ENCODE measurements at places on chromosomes 7 and 10.

DNA sequence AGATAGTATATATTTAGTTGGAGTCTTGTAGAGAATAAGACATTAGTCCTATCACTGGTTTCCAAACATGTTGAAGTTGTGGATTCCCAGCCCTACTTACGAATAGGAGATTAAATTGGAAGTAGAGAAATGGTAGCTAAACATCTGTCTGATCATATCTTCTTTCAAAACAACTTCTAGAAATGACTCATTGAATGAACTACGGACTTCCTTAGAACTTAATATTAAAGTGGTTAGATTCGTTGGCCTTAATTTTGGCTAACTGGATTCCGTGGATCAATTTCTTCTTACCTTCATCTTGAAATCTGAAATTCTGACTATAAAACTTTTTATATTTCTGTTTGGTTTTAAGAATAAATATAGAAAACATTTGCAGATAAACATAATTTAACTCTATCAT lies 3.4 kb downstream of the PHF14 start:
- DNase-seq: no peak

GRCh38 chr7:2869981-2870380 lies 25.9 kb upstream of the GNA12 start:
- DNase-seq: no peak

DNA sequence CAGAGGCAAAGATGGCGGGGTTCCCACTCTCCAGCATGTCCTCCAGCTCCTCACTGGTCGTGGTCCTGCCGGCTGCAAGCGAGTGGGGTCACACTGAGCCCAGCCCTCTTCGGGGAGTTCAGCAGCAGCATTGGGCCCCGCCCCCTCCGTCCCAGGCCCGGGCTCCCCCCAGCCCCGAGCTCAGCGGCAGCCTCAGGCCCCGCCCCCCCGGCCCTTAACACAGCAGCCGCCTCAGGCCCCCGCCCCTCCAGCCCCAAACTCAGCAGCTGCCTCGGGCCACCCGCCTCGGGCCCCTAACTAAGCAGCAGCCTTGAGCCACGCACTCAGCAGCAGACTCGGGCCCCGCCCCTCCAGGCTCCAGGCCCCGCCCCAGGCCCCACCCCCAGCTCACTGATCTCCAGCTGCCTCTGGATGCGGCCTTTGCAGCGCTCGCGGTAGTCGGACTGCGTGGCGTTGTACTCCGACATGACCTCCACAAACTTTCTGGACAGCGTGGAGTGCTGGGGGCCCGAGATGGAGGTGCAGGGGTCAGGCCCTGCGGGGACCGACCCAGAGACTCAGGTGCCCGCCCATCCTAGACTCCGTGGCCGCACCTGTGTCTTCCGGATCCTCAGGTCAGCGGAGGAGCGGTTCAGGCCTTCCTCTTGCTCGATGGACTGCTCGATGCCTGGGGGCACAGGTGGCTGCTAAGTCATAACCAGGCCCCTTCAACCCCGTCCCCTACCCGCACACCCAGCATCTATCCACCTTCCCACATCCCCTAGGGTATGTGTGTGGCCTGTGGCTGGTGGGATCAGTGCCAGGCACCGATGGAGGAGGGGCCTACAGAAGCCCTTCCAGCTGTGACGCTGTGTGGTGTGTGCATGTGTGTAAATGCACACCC lies 15.5 kb downstream of the STX1A start:
- no peak for DNase-seq

DNA sequence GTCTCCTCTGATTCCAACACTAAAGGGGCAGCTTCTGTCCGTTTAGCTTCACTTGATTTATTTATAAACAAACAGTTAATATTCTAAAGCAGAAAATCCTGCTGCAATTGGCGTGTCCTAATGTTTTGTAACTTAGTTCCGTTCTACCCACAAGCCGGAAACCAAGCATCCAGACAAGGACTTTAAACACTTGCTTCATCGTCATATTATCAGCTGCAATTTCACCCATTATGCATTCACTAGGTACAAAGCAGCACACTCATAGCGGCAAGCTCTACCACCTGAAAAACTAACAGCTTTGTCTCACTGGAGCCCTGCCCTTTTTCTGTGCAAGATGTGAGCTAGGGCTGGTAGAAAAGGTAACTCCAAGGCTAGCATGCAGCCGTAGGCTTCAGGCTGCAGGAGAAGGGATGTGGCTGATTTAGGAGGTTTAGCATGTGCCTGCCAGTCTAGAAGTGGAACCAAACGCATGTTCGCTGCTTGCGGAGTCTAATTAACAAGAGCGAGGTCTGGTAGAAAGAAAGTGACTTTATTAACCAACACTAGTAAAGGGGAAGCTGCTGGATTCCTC lies 43.7 kb upstream of the BPGM start:
- no peak for DNase-seq

DNA sequence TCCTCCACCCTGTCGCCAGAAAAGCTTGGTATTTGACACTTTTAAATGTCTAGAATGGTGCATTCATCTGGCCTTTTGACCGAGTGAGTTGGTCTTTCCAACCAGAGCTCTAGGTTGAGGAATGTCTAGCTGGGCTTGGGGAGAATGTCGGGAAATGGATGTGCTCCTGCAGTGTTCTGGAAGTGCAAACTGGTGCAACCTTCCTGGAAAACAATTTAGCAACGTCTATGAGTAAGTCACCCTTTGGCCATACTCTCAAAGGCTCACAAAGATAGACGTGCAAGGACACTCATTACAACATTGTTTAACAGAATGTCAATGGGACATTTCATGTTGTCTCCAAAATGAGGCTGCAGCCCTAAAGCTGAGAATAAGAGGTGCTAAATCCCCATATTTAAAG lies 12.2 kb upstream of the NMT2 start:
- DNase-seq: no peak

DNA sequence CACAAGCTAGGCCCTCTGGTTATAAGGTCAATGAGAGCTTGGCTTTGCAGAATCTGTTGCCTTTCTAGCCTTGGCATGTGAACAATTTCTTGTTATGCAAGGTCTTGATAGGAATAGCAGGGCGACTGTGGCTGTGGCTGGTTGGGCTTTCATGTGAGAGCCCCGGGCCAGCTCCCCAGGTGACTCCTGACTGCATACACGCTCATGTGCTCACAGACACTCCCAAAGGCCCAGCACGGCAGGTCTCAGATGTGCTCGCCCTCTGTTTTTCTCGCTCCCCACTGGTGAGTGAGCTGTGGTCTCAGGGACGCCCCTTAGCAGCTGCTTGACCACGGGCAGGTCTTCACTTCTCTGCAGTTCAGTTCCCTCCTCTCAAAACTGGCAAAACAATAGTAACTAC lies 37.1 kb upstream of the ZNF32 start:
- no peak for DNase-seq

DNA sequence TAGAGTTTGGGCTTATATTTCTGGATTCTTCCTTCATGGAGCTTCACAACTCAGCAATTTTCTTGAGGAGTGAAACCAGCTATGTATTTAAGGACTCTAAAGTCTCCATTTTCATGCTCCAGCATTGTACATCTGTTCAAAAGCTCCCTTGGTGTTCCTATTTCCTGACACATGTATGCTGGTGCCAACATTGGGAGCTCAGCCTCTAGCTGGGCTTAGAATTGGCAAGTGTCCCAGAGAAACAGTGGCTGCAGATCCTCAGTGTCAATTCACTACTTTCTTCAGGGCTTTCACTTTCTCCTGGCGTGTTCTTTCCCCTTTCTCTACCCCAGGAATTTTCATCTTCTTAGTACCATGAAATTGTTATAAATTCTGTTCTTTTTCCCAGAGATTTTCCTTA lies 103.1 kb downstream of the ZNF467 start:
- DNase-seq: no peak

DNA sequence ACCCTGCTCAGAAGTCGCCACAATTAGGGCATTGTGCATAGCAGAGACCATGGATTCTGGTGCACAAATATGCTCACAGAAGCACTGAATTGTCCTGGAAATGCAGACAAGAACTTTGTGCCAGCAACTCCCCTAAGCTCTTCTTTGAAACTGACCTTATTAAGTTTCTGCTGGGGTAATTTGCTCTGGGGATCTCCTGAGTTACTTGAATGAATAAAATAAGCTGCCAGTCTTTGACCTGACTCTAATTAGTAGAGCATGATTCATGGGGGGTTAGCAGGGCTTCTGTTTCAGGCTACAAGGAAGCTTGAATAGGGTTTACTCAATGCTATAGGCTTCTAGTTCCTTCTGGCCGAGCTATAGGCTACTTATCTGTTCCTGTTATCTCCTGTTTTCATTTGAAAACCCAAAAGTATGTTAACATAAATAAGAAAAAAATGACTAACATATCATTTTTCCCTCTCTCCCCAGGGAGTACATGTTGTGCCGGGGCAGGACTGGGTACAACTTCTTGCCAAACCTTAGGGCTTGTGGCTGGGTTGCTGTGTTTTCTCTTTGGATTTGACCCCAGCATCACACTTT lies 169.0 kb upstream of the TMEM229A start:
- DNase-seq: no peak

GRCh38 chr10:88661577-88661976 lies 2.7 kb upstream of the LIPF start:
- DNase-seq: no peak

DNA sequence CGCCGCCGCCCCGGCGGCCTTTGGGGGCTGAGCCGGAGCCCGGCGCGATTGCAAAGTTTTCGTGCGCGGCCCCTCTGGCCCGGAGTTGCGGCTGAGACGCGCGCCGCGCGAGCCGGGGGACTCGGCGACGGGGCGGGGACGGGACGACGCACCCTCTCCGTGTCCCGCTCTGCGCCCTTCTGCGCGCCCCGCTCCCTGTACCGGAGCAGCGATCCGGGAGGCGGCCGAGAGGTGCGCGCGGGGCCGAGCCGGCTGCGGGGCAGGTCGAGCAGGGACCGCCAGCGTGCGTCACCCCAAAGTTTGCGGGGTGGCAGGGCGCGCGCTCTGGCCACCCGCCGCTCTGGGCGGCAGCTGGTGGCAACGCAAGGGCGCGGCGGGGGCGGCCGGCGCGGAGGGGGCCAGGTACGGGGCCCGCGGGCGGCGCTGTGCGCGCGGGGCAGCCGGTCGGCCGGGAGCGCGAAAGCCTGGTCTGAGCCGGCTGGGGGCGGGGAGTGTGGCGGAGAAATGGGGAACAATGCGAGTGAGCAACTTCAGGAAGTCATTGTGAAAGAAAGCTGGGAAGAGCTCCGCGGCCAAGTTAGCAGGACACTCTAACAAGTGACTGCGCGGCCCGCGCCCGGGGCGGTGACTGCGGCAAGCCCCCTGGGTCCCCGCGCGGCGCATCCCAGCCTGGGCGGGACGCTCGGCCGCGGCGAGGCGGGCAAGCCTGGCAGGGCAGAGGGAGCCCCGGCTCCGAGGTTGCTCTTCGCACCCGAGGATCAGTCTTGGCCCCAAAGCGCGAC lies at the start of gene IKZF1:
IKZF1 (plus strand) TSS at position 588 of the 782 bp plus-strand sequence. CDS start 14,346 bp downstream, outside the sequence.
- DNase-seq: no peak

GRCh38 chr10:14481752-14482151 lies 151.0 kb upstream of the FRMD4A start:
- DNase-seq: no peak

GRCh38 chr7:29196971-29197595 lies 2.5 kb downstream of the CHN2 start:
- DNase-seq: no peak

DNA sequence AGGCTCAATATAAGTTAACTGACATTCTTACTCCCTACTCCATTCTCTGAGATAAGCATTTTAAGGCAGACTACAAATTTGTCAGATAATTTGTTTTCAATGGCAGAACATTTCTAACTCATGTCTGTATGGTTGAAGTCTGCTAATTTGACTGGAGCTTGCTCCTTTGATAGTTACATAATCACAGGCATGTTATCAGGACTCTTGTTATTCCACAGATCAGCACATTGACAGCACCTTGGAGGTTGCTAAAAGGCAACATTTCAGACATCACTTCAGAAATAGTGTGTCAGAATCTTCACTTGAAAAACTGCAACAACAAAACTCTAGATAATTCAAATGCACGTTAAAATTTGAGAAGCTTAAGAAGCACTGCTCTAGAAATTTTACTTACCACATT lies 158.3 kb upstream of the PCLO start:
- no peak for DNase-seq

DNA sequence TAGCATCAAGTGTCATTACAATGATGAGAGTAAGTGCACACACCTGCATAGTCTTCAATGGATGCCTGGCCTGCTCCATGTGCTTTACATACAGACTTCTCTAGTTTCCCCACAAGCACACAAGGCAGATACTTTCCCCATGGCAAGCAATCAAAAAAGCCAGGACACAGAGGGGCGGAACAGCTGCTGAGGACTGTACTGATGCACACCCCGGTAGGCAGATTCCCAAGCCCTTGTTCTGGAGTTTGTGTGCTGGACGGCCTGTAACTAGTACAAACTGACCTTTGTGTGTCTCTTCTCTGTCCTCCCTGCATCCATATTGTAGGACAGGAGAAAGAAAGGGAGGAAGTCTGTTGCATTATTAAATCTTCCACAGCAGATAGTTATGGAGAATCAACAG lies 25.8 kb downstream of the UBE2D4 start:
- DNase-seq: no peak

DNA sequence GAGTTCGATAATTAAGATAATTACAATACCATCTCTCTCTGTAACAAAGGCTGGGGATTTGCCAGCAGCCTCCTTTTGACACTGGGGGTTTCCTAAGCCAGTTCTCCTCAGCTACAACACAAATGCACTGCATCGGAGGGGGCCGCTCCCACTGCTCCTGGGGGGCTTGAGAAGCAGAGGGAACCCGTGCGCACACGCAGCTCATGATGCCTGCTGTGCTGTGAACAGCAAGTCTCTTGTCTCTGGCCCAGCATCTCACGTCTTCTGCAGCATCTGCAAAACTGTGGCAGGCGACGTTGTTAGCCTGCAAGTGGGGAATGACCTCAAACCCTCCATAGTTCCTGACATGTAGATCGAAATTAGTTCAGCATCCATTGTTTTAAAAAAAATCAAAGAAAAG lies 5.5 kb downstream of the VIPR2 start:
- no peak for DNase-seq

DNA sequence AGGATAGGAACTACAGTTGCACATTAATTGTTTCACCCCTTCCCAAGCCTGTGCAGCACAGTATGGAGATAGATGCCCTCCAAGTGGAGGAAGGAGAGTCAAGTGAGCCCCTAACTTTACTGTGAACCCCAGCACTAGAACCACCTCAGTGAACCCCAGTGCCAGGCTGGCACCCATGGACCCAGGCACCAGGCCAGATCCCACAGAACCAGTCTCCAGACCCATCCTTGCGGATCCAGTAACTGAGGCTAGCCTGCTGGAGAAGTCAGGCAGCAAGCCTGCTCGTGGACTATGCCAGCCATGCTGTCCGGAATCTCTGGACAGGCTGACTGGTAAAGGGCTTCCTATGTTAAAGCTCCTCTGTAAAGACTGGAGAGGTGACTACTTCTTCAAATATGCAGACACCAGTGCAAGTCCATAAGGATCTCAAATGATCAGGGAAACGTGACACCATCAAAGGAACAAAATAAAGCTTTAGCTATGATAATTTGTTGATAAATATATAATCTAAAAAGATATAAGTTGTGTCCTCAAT lies 27.7 kb downstream of the SHOC2 start:
- no peak for DNase-seq
